ENCODE measurements at places on chromosomes 2 and 18. TPM values are rescaled to one million over a fixed set of nuclear protein-coding genes. Genes with fewer than 3 reads are reported as not detected.

- DNase-seq: no peak
These were observed 204.2 kb upstream of the RBMS1 start for GRCh38 chr2:160697817-160698216.

The CARF gene
- polyA plus RNA-seq: 20.9 TPM

The MARCO gene
- 0.31 TPM for polyA plus RNA-seq

The MRPS5 gene
- polyA plus RNA-seq: 73.7 TPM
